ENCODE measurements at places on chromosomes 13 and 19.

DNA sequence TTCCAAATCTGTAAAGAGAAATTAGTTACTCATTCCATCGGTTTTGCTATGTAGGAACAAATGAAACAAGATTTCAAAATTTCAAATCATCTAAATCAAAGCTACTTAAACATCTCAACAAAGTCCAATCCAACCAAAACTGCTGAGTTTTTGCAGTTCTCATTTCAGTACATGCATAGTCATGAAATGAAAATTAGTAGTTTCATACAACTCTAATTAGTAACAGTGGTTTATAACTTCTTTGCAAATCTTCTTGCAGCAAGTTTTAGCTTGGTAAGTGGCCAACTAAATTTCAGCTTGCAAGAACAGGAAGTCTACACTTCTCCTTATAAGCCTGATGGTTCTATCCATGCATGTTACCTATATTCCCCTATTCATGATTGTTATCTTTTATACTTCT, 75.6 kb downstream of the SPRY2 start:
- H3K4me3 ChIP-seq, result no peak overlapping the region
- H3K27me3 ChIP-seq, result no peaks in the 10 kb centered on the region
- H3K4me1 ChIP-seq, result no peaks in the 10 kb centered on the region
- DNase-seq, result no peak

DNA sequence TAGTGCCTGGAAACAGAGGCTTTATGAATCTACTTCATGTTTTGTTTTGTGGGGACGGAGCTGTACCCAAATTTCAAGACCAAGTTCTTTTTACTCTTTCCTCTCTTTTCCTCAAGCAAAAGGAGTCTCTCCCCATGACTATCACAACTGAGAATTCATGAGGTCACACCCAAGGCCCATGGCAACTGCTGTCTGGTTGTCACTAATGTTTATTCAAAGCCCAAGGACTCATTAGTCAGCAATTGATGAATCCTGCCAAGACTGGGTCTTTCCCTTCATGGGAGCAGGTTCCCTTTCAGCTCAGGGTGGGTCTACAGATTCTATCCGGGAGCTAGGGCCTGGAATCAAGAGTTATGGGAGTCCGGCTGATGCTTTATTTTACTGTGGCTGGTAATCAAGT, 441.5 kb upstream of the PCDH20 start:
- no peak for DNase-seq
- no peaks in the 10 kb centered on the region for H3K27me3 ChIP-seq
- no peaks in the 10 kb centered on the region for H3K4me1 ChIP-seq
- H3K36me3 ChIP-seq, result no peaks in the 10 kb centered on the region
- H3K27ac ChIP-seq, result no peak overlapping the region
- no peak overlapping the region for H3K4me3 ChIP-seq

GRCh38 chr13:106710266-106710665, 142.3 kb upstream of the ARGLU1 start:
- H3K36me3 ChIP-seq, result no peaks in the 10 kb centered on the region
- H3K27ac ChIP-seq, result no peak overlapping the region
- H3K27me3 ChIP-seq, result no peaks in the 10 kb centered on the region
- H3K4me1 ChIP-seq, result no peaks in the 10 kb centered on the region
- no peak overlapping the region for H3K4me3 ChIP-seq
- no peak for DNase-seq

GRCh38 chr13:112932971-112933370, 36.0 kb upstream of the MCF2L start:
- H3K4me1 ChIP-seq, result 0 out of 2 replicates have a peak, but pooled peaks cover 3% of the 10 kb centered on the region
- no peak overlapping the region for H3K4me3 ChIP-seq
- H3K27ac ChIP-seq, result no peak overlapping the region

- H3K4me3 ChIP-seq, result no peak overlapping the region
- no peaks in the 10 kb centered on the region for H3K36me3 ChIP-seq
- H3K4me1 ChIP-seq, result no peaks in the 10 kb centered on the region
- DNase-seq, result no peak
These were observed 15.4 kb downstream of the TMEM272 start for GRCh38 chr13:51829568-51829899.

GRCh38 chr13:30863231-30863630, 42.8 kb upstream of the MEDAG start:
- no peak for DNase-seq
- 0 out of 2 replicates have a peak, but pooled peaks cover 9% of the 10 kb centered on the region for H3K4me1 ChIP-seq
- H3K27ac ChIP-seq, result no peak overlapping the region
- no peak overlapping the region for H3K4me3 ChIP-seq
- no peaks in the 10 kb centered on the region for H3K27me3 ChIP-seq

Data from PC-9 (cell line).